WTC11 (cell line): ENCODE measurements at places on chromosomes 16 and 17. TPM values are rescaled to one million over a fixed set of nuclear protein-coding genes. Genes with fewer than 3 reads are reported as not detected.

The PHOSPHO1 gene
- 0.81 to 1.1 TPM (median 0.85 TPM) in 3 replicates for total RNA-seq

The KRTAP4-4 gene
- not detected in 3 replicates for total RNA-seq

The ORC6 gene
- 71.8 to 76.1 TPM (median 71.9 TPM) in 3 replicates for total RNA-seq

DNA sequence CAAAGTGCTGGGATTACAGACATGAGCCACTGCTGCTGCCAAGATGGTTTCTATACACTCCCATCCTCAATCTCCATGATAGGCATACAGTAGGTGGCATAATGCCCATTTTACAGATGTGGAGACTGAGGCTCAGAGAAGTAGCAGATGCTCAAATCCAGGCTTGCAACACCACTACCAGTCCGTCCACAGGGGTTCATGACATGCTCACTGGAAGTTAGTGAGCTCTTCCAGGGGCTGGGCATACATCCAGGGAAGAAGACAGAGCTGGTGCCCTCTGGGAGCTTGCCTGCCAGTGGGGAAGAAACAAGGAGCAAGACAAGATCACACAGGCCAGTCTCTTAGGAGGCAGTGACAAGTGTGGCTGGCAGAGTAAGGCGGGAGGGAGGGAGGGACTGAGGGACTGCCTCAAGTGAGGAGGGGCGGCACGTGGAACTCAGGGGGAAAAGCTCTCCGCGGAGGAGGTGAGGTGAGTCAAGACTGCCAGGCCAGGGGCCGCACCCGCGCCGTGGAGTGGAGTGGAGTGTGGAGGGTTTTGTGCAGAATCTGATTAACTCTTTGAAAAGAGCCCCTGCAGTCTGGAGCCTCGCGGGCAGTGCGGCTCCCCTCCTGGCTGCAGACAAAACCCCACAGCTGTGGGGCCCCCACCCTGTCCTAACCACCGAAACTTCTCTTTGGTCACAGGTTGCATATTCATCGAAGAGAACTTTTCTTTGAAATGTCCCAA is 27.9 kb downstream of the SREBF1 start:
- no peaks in the 10 kb centered on the region for H3K36me3 ChIP-seq

DNA sequence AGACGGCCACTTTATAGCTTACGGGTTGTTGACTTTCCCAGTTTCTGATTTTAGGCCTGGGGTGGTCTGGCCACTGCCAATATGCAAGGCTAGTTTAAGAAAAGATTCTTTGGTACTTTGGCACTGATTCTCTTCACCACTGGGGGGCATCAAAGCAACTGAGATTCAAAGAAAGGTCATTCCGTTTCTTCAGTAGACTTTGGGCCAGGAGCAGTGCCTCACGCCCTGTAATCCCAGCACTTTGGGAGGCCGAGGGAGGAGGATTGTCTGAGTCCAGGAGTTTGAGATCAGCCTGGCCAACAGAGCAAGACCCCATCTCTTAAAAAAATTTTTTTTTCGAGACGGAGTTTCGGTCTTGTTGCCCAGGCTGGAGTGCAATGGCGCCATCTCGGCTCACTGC is 53.0 kb downstream of the RPA1 start:
- DNase-seq, result peak; percentile 41
- H3K4me1 ChIP-seq, result no peaks in the 10 kb centered on the region
- H3K27me3 ChIP-seq, result no peaks in the 10 kb centered on the region

- DNase-seq, result no peak
- no peak overlapping the region for H3K4me3 ChIP-seq
- peaks cover 26% of the 10 kb centered on the region for H3K4me1 ChIP-seq
- H3K36me3 ChIP-seq, result peaks cover 13% of the 10 kb centered on the region
Observed at GRCh38 chr17:73815474-73815873, 171.2 kb upstream of the SDK2 start.

- no peaks in the 10 kb centered on the region for H3K36me3 ChIP-seq
- H3K27ac ChIP-seq, result no peak overlapping the region
- no peak for DNase-seq
Observed at GRCh38 chr17:1759529-1759928, 2.3 kb upstream of the SERPINF1 start.

DNA sequence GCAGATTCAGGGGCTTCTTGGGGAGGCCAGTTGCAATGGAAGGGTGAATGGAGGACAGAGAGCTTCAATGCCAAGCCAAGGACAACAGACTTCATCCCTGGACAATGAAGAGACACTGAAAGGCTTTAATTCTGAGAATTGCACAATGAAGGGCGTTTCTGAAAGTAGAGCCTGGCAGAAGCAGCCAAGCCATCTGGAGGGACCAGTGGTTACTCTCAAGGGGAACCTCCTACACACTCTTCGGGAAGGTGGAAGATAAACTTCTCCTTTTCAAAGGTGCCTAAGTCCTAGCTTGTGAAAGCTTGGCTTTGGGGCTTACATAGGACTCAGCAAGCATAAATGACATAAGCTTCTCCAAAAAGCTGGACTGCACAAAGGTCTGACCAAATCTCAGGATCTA is 6.2 kb upstream of the CES1 start:
- peaks cover 7% of the 10 kb centered on the region; the same call in 1 of the 2 replicates for H3K4me1 ChIP-seq
- no peak overlapping the region for H3K4me3 ChIP-seq
- H3K27ac ChIP-seq, result no peak overlapping the region
- DNase-seq, result no peak
- no peaks in the 10 kb centered on the region for H3K27me3 ChIP-seq
- no peaks in the 10 kb centered on the region for H3K36me3 ChIP-seq

DNA sequence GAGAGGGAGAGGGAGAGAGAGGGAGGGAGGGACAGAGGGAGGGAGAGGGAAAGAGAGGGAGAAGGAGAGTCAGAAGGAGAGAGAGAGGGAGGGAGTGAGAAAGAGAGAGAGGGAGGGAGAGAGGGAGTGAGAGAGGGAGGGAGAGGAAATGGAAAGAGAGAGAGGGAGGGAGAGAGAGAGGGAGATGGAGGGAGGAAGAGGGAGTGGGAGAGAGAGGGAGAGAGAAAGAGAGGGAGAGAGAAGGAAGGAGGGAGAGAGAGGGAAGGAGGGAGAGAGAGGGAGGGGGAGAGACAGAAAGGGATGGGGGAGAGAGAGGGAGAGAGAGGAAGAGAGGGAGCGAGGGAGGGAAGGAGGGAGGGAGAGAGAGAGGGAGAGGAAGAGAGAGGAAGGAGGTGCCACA is 72.8 kb downstream of the AXIN2 start:
- no peaks in the 10 kb centered on the region; the same call in 1 of the 2 replicates for H3K27me3 ChIP-seq
- no peak for DNase-seq
- peaks cover 8% of the 10 kb centered on the region; the same call in 1 of the 2 replicates for H3K36me3 ChIP-seq
- H3K4me1 ChIP-seq, result peaks cover 17% of the 10 kb centered on the region
- H3K4me3 ChIP-seq, result no peak overlapping the region

DNA sequence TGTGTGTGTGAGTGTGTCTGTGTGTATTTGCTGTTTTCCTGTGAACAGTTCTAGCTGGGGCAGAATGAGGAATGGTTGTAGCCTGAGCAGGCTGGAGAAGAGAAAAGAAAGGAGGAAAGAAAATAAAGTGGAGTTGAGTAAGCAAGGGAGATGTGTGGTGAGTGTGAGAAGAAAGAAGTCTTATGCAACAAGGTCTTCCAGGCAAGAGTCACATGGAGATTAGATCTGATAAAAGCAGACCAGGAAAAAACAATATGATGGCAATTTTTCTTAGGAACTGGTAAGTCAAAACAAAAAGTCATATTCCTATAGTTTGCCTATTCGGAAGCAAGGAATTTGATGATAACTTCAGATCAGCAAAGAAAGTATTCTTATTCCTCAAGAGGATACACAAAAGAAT is 125.0 kb downstream of the HS3ST3A1 start:
- peaks cover 29% of the 10 kb centered on the region for H3K36me3 ChIP-seq
- no peak overlapping the region for H3K27ac ChIP-seq
- DNase-seq, result no peak

- H3K27ac ChIP-seq, result peak overlapping the region; percentile 94; the same call in 1 of the 2 replicates
- DNase-seq, result no peak
- peaks cover 38% of the 10 kb centered on the region for H3K4me1 ChIP-seq
- no peak overlapping the region for H3K4me3 ChIP-seq
Observed at GRCh38 chr17:9256751-9257629, 235.7 kb downstream of the NTN1 start.

DNA sequence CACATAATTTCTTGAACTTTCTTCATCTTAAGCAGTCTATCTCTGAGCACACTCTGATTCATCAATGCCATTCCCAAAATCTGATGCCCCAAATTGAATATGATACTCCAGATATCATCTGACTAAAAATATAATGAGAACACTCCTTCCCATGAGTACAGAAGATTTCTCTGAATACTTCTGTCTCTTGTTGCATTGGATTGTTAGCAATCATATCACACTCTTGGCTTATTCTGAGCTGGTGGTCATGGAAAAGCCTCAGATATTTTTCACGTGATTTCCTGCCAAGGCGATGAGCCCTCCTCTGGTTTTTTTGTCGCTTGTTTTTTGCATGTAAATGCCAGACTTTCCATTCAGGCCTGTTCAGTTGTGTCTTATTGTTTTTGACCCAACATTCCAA is 87.2 kb downstream of the NOG start:
- H3K27me3 ChIP-seq, result no peaks in the 10 kb centered on the region; the same call in 1 of the 2 replicates
- H3K27ac ChIP-seq, result no peak overlapping the region
- DNase-seq, result no peak
- peaks cover 9% of the 10 kb centered on the region for H3K4me1 ChIP-seq
- no peak overlapping the region for H3K4me3 ChIP-seq
